ENCODE measurements at places on chromosomes 5 and 9. TPM values are rescaled to one million over a fixed set of nuclear protein-coding genes. Genes with fewer than 3 reads are reported as not detected.

Gene OR1J2
- total RNA-seq: not detected

Gene BHMT2
- total RNA-seq: 65.7 TPM

Gene CATSPER3
- 0.78 TPM for total RNA-seq

Gene LPAR1
- 65.4 TPM for total RNA-seq

Gene LCP2
- total RNA-seq: 17.0 TPM

Gene SLC25A2
- 3.1 TPM for total RNA-seq

Gene DUSP1
- total RNA-seq: 662 TPM

Gene LCN12
- total RNA-seq: not detected

Gene DMRT2
- 1.6 TPM for total RNA-seq

Gene SNAPC3
- 51.1 TPM for total RNA-seq

Gene CRB2
- not detected for total RNA-seq

Gene PCDHGA8
- 4.2 TPM for total RNA-seq

Gene WDR38
- total RNA-seq: not detected

Gene AK1
- total RNA-seq: 49.1 TPM

Gene LOX
- 15.3 TPM for total RNA-seq

Gene RNF183
- total RNA-seq: not detected

Gene SKP2
- total RNA-seq: 8.2 TPM

Gene CTXN3
- not detected for total RNA-seq

Gene SAXO1
- total RNA-seq: 0.39 TPM

Gene SLC36A3
- not detected for total RNA-seq

Gene IFNA2
- total RNA-seq: not detected

Gene RPL12
- total RNA-seq: 1,705 TPM

Gene ZFP2
- total RNA-seq: 1.9 TPM

Gene GNG10
- total RNA-seq: 96.4 TPM

Gene AHRR
- 1.7 TPM for total RNA-seq

Gene CDC20B
- total RNA-seq: not detected

Gene IL5
- total RNA-seq: not detected

Gene NKD2
- total RNA-seq: 1.9 TPM

Gene CEL
- total RNA-seq: 0.81 TPM

Gene SPATA31E1
- not detected for total RNA-seq

Gene FEM1C
- total RNA-seq: 32.0 TPM
